ENCODE measurements at places on chromosomes 4 and X.

GRCh38 chr4:165799384-165799815 is 73.6 kb upstream of the TLL1 start:
- DNase-seq: no peak

- no peak for DNase-seq
Measured at GRCh38 chr4:967113-968104, 6.0 kb downstream of the DGKQ start.

- no peak for DNase-seq
Measured at GRCh38 chrX:13275031-13275430, 44.8 kb downstream of the ATXN3L start.

DNA sequence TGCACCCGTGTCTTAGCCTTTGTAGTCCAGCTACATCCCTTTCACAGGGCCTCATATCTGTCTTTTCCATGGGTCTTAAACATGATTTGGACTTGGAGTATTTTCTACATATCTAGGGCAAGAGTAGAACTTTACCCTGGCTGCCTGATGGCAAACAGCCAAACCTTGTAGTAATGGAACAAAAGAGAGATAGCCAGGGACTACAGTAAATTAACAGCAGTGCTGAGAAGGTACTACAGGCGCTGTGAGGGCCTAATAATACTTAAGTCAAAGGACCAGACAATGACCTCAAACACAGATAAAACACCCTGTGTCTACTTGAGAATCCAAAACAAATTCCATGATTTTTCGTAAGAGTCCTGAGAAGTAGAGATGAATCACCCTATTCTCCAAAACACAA is 111.0 kb upstream of the WDR17 start:
- DNase-seq: no peak

- no peak for DNase-seq
Measured at GRCh38 chrX:109654516-109655109, 29.6 kb upstream of the KCNE5 start.

DNA sequence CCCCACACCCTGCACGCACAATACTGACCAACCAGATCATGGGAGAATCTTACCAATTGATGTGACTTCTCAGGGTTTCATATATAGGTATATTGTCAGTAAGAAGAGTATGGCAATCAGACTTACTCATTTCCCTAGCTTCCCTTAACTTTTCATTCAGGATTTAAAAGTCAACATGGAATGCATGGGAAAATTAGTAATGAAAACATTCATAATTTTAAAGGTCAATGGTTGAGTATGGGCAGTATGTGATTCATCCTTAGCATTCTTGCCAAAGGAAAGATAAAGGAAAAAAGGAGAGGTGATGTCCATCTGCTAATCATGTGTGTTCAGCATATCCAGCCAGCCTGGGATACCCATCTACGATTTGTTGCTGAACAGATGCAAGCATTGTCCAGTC is 4.0 kb downstream of the DIPK2B start:
- no peak for DNase-seq

DNA sequence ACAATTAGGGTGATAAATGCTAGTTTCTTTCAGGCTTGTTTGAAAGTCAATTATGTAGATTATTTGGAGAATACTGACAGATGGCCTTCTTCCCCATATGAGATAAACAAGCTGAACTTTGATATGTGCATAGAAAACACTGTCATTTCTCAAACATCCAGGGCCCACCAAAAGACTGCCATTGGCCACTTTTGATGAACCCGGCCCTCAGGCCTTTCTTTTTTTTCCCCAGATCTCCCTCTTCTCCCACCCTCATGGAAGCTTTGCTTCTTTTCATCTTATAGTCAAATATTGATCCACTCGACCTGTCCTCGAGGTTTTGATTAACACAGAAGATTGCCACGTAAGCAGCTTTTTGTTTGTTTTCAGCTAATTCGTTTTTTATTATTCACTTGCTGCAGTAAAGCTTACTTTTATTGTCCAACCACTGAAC is 377.4 kb downstream of the SMARCA1 start:
- DNase-seq: no peak

GRCh38 chr4:107991945-107992630 is 2.4 kb downstream of the HADH start:
- DNase-seq: no peak

GRCh38 chrX:133461231-133461630 is 45.9 kb upstream of the GPC4 start:
- DNase-seq: no peak

- no peak for DNase-seq
Measured at GRCh38 chr4:164943192-164943591, 34.3 kb downstream of the TRIM61 start.

- DNase-seq: no peak
Measured at GRCh38 chr4:139596034-139596683, 40.1 kb upstream of the SETD7 start.

- no peak for DNase-seq
Measured at GRCh38 chr4:185730387-185730786, 81.6 kb downstream of the SORBS2 start.

- DNase-seq: peak; percentile 41
Measured at GRCh38 chrX:82813671-82814078, 694.4 kb upstream of the POU3F4 start.

DNA sequence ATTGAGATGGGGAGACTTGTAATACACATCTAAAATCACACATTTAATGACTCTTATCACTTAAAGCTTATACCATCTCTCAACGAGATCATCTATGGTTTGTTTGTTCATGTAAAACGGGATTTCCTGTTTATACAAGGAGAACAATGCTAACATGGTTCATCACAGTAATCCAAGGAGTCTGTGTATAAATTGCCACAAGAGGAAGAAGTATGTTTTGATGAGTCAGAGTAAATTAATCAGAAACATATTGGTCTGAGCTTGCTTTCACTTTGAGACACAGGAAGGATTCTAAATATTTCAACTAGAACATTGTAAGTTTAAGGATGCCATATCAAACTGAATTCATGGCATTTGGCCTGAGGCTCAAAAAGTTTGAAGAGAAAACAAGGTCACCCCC is 594.1 kb downstream of the GLUD2 start:
- DNase-seq: peak; percentile 12

DNA sequence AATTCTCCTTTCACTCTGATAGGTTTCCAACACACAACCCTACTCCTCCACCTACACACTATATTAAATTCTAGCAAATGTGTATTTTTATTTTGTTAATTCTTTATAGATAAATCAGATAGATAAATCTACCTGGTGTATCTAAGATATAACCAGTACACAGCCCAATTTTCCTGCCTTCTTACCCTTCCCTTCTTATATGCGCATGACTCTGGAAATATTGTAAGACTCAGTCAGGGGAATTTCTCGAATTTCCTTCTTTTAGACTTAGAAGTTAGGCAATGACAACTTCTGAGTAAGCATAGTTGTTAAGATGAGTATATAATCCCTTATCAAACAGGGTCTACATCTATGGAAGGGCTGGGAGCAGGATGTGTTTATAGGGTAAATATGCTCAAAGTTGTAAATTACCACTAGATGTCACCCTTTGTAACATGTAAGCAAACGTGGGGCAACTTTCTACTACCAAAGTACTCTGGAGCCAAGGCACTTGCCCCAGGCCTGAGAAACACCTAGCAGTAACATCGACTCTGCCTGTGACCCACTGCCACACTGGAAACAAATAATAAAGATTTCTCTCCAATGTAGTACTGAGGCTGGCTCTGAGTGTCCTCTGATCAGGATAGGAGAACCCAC is 444.7 kb downstream of the IQCM start:
- DNase-seq: peak; percentile 18

DNA sequence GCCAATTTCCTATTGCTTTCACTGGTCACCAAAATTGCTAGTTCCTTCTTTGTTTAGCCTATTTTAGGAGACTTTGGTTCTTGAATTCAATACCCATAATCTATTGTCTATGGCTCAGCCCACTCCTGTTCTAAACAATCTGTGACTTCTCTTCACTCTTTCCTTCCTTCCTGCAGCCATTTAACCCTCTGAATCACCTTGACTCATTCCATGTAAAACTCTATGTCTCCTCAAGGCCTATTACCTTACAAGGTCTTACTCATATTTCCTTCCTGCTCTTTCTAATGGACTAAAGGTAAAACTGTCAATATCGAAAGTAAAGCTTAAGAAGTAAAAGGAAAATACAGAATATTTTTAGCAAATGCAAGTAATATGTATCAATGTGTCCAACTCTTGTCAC is 301.6 kb downstream of the ARHGAP24 start:
- DNase-seq: no peak

DNA sequence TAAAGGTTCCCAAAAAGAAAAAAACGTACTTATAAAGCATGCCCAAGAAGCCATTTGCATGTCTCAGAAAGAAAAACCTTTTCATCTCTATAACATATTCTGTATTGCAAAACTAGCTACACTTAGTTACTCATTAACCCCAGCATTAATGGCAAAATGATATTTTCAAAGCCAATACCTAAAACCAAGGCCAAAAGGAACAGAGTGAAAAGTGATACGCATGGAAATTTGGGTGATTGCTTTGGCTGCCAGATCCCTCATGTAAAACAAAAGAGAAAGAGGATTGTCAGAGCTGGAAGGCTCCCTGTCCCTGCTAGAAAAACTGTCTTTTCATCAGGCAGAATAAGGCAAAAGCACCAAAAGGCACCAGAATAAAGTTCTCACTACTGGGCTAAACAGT is 46.8 kb upstream of the RADX start:
- DNase-seq: no peak

- DNase-seq: no peak
Measured at GRCh38 chr4:184983672-184984356, 34.5 kb upstream of the HELT start.
